ENCODE measurements at places on chromosomes 6 and 20.

- DNase-seq, result peak; percentile 76
Observed at GRCh38 chr6:79949233-79949632, 1.9 kb upstream of the ELOVL4 start.

GRCh38 chr6:129732034-129732433, 22.1 kb upstream of the ARHGAP18 start:
- DNase-seq, result no peak

- no peak for DNase-seq
Observed at GRCh38 chr6:11214901-11215300, 17.6 kb downstream of the NEDD9 start.

GRCh38 chr20:33826270-33826897, 15.2 kb downstream of the CHMP4B start:
- DNase-seq, result no peak

DNA sequence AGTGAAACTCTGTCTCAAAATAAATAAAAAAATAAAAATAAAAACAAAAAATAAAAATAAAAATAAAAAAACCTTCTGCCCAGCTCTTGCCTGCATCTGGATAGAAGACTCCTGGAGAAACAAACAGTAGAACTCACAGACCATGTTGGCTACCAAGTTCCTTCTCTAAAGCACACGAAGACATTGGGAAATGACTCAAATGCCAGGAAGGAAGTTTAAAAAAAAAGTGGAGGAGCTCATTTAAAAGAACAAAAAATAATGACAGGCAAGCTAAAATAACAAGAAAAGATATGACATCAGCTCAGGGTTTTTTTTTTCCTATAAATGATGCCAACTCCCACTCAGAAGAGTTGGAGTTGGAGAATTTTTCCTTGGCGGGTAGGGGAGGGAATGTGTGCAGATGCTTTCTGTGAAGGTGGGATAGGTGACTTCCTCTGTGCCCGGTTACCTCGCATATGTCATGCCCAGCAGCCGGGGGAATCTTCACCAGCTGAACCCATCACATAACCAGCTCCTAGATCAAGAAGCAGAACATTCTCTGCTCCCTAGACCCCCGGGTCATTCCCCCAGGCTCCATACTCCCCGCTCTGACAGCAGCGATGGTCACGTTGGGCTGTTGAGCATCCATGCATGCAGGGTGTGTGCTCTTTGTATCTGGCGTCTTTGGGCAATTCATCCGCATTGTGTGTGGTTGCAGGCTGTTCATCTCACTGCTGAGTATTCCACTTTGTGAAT, 17.3 kb upstream of the CD93 start:
- peak; percentile 27 for DNase-seq

DNA sequence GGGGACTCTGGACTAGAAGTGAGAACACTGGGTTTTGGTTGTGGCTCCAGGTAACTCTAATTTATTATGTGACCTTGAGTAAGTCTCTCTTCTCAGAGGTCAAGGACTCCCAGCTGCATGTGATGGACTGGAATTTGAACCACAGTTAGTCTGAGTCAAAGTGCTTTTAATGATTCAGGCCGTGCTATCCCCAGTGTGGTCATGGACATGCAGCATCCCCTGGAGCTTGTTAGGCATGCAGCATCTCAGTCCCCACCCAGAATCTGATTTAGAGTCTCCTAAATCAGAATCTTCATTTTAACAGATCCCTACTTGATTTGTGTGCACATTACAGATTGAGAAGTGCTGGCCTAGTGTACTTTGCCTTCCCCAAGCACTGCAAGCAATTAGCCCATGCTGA, 74.2 kb downstream of the TOX2 start:
- DNase-seq, result peak; percentile 29

- DNase-seq, result no peak
Observed at GRCh38 chr6:99165838-99166237, 183.6 kb downstream of the FAXC start.

- no peak for DNase-seq
Observed at GRCh38 chr6:22082218-22082617, 214.6 kb downstream of the PRL start.

GRCh38 chr20:50679753-50680104, 11.6 kb downstream of the RIPOR3 start:
- no peak for DNase-seq

- DNase-seq, result peak; percentile 41
Observed at GRCh38 chr6:169766232-169766631, 14.8 kb downstream of the ERMARD start.

DNA sequence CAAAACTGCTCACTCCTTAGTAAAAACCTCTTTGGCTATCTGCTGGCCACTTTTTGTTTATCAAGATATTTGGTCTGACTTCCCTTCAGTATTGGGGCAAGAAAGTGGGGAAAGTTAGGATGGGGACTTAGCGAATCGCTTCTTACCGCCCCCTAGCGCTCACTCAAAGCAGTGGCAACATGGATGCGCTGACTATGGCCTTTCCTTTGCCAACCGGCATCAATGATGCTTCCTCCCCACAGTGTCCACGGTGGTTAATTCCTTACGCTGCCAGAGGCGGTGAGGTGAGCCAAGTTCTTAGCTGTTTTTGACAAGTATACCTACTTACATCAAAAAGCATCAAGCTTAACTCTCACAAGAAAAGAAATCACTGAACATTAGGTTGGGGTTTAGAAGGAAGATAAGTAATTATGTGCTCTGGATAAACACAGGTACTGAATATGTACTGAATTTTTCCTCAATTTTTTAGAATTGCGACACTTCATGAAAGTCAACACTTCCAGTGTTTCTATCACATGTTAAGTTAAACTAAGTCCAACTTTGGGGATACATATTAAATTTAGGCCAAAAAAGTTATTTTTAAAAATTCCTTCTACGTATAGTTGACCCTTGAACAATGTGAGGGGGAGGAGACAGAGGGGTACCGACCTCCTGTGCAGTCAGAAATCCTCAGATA, 86.7 kb downstream of the GMDS start:
- DNase-seq, result peak; percentile 50

GRCh38 chr6:41002168-41002567, 36.9 kb downstream of the UNC5CL start:
- no peak for DNase-seq

GRCh38 chr6:117548797-117549301, 53.5 kb downstream of the GOPC start:
- DNase-seq, result peak; percentile 87

Measured in astrocyte of the spinal cord (primary cell).